Stimulated activated CD4-positive, alpha-beta T cell treated with anti-CD3 and anti-CD28 coated beads, Interleukin-2, amount 100 ng/mL, for 24 hours (primary cell): ENCODE measurements at places on chromosomes 11 and 22.
A peak's percentile ranks its signal among the peaks of the same experiment; 100 is the strongest.

- no peak for DNase-seq
Observed at GRCh38 chr11:1522081-1522424, 35.5 kb upstream of the MOB2 start.

DNA sequence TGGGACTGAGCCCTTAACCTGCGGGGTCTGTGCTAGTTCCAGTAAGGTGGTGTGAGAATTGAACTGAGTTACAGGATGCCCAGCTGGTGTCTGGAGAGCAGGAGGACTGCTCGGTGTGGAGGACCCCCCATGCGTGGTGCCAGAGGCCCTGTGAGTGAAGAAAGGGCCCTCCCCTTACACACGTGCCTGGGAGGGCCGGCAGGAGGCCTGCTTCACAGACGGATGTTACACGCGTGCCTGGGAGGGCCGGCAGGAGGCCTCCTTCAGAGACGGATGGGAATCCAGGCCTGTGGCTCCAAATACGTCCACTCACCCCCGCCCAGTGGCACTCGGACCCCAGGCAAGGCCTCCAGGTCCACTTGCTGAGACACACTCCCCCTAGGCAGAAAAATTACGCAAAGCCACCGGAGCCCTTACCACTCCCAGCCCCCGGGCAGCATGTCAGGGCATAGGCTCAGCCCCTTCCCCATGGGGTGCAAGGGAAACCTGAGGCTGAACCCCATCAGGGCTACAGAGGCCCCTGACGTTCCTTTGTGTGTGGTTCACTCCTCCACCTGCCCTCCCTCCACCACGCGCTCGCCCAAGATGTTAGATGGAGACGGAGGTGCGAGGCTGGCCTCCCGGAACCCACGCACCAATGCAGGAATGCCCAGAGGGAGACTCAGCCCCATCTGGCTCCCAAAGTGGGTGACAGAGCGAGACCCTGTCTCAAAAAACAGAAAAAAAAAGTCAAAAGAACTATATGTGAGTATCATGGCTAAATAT, 227.8 kb downstream of the BRD1 start:
- DNase-seq = no peak

DNA sequence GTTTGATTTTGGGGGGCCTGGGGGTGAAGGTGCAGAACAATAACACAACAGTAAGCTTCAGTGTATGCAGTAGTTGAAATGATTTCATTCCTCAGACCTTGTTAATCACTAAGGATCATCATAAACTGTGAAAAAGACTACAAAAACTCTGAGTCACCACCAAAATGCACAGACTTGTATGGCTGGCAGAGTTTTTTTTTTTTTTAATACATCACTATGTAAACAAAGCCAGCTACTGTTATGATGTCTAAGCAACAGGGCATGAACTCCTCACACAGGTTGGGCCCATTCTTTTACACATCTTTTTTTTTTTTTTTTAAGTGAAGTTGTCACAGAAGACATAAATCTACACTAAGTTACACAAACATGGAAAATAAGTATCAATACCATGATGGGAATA, 311.9 kb downstream of the GUCY1A2 start:
- DNase-seq = no peak

- no peak for DNase-seq
Observed at GRCh38 chr22:23115825-23116494, 25.8 kb downstream of the RSPH14 start.

GRCh38 chr11:65429724-65430405, 7.3 kb downstream of the NEAT1 start:
- DNase-seq = peak; percentile 55

DNA sequence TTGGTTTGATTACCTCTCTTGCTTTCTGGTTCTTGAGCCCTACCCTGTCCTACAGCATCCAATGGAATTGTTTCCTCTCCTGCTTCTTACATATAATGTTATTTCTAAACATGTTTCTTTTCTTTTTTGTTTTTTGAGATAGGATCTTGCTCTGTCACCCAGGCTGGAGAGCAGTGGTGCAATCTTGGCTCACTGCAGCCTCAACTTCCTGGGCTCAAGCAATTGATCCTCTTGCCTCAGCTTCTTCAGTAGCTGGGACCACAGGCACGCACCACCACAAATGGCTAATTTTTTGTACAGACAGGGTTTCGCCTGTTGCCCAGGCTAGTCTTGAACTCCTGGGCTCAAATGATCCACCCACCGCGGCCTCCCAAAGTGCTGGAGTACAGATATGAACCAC, 105.9 kb downstream of the SGSM3 start:
- DNase-seq = no peak
